Activated naive CD4-positive, alpha-beta T cell treated with anti-CD3 and anti-CD28 coated beads, Interleukin-2, amount 50 U/mL, for 72 hours (primary cell): ENCODE measurements at places on chromosomes 3 and 15. TPM values are rescaled to one million over a fixed set of nuclear protein-coding genes. Genes with fewer than 3 reads are reported as not detected.

- DNase-seq: peak; percentile 67
These were observed at the start of gene SQOR for GRCh38 chr15:45634432-45635190. SQOR (plus strand) TSS chr15:45635029; CDS start chr15:45658924, 23,895 bp downstream.

The ISLR2 gene
- not detected for total RNA-seq

The NOX5 gene
- total RNA-seq: 0.23 TPM

DNA sequence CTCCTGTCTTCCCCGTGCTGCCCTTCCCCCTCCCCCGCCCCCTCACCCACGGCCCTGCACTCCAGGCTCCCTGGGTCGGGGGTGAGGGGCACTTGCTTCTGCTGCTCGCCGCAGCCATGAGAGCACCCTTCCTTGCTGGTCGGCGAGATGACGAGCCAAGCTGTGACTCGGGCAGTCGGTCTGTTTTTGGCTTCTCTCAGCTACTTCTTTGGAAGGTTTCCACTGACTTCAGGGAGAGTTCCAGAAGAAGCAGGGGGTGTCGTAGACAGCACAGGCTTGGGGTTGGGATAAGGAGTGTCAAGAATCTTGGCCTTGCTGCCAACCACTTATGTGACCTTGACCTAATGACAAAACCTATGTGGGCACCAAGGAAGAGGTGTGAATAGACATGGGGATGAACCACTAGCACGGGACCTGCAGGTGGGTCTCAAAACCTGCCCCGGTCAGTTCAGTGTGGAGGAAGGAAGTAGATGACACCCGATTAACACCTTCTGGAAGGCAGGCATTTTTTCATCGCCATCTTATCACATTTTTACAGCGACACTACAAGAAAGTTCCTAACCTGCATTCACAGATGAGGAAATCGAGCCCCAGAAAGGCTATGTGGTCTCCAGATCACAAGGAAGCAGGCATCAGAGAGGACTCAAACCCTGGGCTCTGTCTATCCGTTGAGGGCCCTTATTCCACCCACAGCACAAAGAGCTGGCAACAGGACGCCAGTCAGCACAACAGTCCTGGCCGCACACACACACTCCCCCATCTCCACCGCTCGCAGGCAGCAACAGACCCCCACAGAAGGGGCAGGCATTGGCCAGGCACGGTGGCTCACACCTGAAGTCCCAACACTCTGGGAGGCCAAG, 120.9 kb downstream of the LIPC start:
- no peak for DNase-seq

The TPM1 gene
- 8.6 TPM for total RNA-seq

The TP63 gene
- total RNA-seq: 0.68 TPM

- no peak for DNase-seq
These were observed 419.7 kb downstream of the ZNF385D start for GRCh38 chr3:21331321-21331720.

DNA sequence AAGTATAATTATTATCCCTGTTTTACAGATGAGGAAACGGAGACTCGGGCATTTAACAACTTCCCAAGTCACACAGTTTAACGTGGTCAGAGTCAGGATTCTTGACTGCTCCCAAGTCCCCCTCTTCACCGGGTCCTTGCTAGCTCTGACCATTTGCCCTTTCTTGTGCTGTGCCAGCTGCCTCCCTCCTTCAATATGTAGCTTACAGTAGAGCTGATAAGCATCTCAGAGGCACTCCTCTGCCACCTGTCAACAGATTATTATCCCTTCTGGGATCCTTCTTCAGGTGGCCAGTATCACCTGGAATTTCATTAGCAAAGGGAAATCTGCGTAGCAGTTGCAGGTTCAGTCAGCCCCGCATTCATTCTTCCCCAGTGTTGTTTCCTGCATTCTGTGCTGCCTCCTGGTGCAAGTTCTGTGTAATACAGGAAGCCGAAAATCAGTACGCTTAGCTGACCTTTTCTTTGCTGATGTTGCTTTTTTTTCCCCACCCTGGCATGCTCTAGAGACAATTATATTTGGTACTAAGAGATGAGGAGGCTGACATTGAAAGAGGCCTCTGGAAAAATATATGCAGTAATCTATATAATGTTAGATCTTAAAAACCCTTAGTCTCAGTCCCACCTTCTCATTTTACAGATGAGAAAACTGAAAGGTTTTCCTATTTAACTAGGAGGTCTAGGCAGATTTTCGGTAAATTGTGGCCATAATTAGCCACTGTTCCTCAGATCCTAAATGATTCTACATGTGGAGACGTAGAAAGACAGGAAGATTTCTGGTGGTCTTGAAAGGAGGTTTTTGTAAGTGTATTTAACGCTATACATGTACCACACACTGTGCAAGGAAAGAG, 24.8 kb downstream of the TMOD2 start:
- DNase-seq: no peak

GRCh38 chr3:7290077-7290825, 429.3 kb downstream of the GRM7 start:
- DNase-seq: no peak

DNA sequence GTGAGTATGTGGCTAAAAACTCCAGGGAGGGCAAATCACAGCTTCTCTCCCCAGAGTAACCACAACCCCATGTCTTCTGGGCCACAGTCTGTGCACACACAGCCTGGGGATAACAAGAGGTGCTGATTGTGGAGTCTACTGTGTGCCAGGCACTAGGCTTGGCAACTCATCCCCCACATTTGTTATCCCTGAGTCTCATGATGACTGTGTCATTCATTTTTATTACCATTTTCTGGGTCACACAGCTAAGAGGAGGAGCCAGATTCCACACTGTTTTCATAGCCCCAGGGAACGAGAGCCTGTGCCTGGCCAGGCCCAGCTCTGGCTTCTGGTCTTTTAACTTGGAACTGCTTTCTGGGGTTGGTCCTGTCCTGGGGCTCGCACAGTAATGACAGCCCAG, 34.5 kb downstream of the ESYT3 start:
- DNase-seq: no peak

The AHSG gene
- total RNA-seq: not detected

The SERPINI1 gene
- 1.4 TPM for total RNA-seq

- no peak for DNase-seq
These were observed 216.6 kb upstream of the TRIM42 start for GRCh38 chr3:140461250-140461649.

- DNase-seq: no peak
These were observed 122.2 kb upstream of the C2CD4B start for GRCh38 chr15:62287066-62287857.

DNA sequence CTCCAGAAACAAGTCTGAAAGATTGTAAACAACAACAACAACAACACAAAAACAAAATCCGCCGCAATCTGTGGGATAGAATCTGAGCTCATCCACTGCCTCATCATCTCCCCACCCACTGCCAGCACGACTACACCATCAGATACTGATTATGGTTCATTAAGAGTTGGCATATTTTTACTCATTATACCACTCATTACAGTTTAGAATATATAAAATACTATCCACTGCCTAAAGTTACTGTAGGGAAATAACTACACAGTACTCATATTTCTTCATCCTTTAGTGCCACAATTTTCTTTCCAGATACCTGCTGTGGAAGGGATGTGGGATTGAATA, 152.5 kb upstream of the PEX5L start:
- no peak for DNase-seq

The PTPN23 gene
- total RNA-seq: 29.9 TPM

GRCh38 chr3:52055537-52056351, 627 bp downstream of the DUSP7 start:
- peak; percentile 55 for DNase-seq

- DNase-seq: no peak
These were observed 27.5 kb upstream of the EOMES start for GRCh38 chr3:27749643-27750042.

DNA sequence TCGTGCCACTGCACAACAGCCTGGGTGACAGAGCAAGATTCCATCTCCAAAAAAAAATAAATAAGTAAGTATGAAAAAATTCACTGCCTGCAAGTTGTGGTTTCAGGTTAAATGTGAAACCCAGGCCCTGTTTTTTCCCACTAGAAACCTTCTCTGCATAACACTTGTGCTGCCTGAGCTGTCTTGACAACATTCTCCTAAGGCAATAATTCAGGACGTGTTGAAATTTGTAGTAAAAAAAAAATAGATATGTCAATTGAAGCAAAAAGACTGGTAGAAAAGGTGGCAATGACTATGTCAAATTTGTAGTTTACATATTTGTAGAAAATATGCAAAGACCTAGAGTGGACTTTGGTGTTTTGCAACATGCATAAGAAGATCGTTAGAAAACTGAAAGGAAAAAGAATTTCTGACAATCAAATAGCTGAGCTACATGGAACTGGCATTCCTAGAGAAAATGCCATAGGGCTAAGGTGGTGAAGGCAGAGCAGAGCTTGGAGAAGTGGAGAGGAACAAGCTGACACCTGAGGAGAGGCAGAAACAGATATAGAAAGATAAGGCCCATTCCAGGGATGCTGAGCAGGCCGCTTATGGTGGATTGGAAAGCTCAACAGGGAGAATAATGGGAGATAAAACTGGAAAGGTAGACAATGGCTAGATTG, 150.2 kb downstream of the PLCH1 start:
- no peak for DNase-seq

GRCh38 chr3:74897006-74897405, 282.5 kb upstream of the CNTN3 start:
- DNase-seq: no peak

- no peak for DNase-seq
These were observed 199.4 kb downstream of the OCA2 start for GRCh38 chr15:27899583-27900285.

- no peak for DNase-seq
These were observed 28.1 kb downstream of the HACD3 start for GRCh38 chr15:65558336-65558735.

GRCh38 chr3:125351814-125352456, 23.2 kb downstream of the ZNF148 start:
- DNase-seq: no peak

DNA sequence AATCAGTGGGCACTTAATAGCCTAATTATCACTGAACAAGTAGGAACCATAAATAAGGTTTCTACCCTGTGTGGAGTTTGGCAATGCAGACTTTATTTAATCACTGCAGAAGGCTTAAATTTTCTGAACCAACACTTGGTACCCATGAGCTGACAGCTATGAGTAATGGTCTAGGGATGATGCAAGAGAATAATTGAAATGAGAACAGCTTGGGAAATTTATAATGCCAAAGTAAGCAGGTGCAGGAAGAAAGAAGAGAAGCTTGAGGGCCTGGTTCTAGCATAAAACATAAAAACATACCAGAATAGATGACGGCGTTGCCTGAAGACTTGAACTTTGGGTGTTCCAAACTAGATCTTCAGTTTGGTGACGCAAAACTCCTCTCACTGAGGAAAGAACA, 67.0 kb downstream of the IMPG2 start:
- DNase-seq: no peak

DNA sequence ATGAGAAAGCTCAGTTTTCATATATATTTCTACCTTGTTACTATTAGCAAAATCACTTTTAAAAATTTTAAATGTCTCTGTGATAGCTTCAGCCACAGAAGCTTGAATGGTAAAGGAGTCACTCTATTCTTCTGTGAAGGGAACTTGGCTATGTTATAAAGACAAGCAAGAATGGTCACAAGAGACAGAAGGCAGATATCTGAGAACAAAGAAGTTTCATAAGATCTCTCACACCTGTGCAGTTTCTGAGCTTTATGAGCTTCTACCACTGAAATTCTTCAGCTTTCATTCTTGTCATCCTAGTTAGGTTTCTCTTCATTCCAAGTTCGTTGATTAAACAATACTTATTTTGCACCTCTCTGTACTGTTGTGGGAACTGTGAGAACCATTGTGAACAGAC, 853.4 kb downstream of the IGSF11 start:
- DNase-seq: no peak

- no peak for DNase-seq
These were observed 19.7 kb downstream of the SPSB4 start for GRCh38 chr3:141070727-141071357.

The CCDC12 gene
- total RNA-seq: 49.3 TPM

DNA sequence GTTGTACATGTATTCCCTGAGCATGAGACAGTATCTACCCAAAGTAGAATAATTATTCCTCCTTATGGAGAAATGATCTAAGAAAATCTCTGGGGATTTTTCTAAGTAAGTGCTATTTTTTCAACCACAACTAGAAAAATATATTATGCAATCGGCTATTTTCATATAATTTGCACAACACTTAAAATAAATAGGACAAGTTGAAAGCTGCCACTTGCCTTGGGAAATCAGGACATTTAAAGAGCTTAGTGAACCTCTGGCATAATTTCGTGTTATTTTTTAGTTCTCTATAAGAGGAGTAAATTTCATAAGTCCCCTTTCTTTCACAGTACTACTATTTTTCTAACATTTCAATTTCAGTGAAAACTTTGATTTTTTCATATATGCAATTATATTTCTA, 672.1 kb downstream of the OTOL1 start:
- DNase-seq: no peak

The SPRED1 gene
- total RNA-seq: 0.05 TPM

The KNG1 gene
- total RNA-seq: not detected

DNA sequence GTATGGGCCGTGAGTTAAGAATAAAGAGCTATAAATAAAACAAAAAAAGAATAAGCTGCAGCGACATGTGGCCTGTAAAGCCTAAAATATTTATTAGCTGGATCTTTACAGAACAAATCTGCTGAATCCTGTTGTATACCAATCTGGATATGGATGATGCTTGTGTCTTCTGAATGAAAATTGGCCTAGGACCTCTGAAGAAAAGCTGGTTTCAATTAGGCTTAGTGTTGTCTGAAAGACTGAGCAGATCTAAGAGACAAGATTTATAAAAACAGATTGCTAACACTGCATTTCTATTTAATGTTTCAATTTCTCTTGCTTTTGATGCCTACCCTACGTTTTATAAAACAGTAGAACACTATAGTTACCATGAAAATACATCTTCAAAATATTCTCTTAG, 57.9 kb downstream of the ST3GAL6 start:
- no peak for DNase-seq

- no peak for DNase-seq
These were observed 163.2 kb downstream of the B3GALNT1 start for GRCh38 chr3:160941885-160942494.

DNA sequence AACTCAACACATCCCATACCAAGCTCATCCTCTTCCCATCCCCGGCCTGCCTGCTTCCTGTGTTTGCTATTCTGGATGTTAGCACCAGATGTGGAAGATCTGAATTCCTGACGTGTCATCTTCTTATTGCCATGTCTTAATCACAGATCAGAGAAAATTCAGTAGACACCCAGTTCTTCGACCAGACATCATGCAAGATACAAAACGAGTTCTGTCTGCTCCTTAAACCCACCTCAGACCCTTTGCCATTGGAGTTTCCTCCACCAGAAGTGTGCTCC, 52.0 kb downstream of the FGD5 start:
- DNase-seq: no peak

The NRG4 gene
- not detected for total RNA-seq

DNA sequence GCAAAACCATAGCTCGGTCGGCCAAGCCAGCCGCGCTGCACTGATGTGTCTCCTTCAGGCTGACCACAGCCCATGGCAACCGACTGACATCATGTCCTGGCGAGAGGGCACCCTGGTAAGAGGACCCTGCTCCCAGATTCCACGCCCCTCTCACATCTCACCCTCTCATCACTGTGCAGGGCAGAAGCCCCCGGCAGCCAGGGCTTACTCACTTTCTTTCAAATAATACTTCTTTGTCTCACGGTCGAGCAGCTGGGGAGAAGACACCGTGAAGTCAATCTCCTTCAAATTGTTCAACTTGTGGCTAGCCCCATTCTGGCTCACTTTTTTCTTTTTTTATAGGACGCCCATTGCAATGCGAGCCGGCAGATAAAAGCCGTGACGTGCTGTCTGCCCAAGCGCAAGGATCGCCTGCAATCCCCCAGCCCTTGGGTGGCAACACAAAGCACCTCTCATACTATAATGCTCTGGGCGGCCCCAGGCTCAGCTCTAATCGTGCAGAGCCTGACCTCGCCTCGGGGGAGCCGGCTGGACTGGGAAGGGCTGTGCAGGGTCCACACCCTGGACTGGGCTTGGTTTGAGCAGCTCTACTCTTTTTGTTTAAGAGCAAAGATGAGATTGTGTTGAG, 33.6 kb downstream of the VGLL4 start:
- DNase-seq: no peak
